Transverse colon (tissue), 4 donors: ENCODE measurements at places on chromosomes 11 and 22. TPM values are rescaled to one million over a fixed set of nuclear protein-coding genes. Genes with fewer than 3 reads are reported as not detected.

CARD10 gene
- 50.3 TPM for total RNA-seq

DNA sequence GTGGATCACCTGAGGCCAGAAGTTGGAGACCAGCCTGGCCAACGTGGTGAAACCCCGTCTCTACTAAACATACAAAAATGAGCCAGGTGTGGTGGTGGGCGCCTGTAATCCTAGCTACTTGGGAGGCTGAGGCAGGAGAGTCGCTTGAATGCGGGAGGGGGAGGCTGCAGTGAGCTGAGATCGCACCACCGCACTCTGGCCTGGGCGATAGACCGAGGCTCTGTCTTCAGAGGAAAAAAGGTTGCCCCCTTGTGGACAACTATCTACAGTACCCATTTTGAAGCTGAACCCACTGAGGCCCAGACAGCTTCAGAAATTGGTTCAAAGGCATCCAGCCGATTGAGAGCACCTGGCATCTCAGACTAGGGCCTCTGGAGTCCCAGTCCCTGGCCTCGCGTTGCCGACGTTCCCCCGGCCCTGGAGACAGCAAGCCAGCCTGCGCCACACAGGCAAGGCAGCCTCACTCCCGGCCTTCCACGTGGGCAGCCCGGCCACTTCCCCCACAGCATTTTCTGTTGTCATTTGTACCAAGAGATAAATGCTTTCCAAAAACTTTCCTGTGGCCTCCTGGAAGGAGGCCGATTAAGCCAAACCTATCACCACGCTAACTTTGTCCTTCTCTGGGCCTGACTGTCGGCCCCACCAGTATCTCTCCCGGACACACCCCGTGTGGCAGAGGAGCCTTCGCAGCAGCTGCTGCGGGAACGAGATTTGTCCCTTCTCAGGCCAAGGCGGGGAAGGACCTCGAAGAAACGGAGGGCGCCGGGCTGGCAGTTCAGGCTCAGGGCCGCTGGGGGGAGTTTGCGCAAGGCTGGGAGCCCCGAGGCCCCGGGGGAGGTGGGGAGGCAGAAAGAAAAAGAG, 82.8 kb downstream of the FLI1 start:
- DNase-seq = no peak

DNA sequence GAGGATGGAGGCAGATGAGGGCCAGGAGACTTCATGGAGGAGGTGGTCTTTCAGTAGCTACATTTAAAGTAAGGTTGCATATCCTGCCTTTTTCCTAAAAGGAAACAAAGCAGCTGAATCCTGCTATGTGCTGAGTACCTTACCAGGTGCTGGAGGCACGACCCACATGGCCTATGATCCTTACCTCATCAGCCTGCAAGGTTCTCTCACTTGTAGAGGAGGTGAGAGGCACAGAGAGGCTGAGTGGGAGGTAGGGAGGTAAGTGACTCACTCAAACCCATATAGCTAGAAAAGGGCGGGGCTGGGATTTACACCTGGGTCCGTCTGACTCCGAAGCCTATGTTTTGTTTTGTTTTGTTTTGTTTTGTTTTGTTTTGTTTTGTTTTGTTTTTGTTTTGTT, 75.8 kb downstream of the BUD13 start:
- DNase-seq = no peak

GRCh38 chr22:50698546-50698945, 25.9 kb downstream of the SHANK3 start:
- no peak for DNase-seq

- no peak for DNase-seq
Observed at GRCh38 chr11:95100856-95101507, 11.3 kb downstream of the ENDOD1 start.

DNA sequence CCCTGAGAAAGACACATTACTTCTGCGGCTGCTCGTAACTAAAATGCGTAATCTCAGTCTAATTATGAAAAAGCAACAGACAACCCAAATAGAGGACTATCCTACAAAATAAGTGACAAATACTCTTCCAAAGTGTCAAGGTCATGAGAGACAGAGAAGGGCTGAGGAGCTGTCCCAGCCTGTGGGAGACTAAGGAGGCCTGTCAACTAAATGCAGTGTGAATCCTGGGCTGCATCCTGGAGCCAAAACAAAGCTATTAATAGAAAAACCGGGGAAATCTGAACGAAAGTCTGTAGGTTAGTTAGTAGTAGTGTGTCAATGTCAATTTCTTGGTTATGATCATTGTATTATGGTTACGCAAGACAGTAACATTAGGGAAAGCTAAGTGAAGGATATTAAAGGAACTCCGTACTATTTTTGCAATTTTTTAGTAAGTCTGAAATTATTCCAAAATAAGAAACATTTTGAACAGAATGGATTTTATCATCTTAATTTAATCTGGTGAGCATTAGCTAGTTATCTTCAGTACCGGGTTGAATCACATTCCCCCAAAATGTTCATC, 39.8 kb upstream of the SLC35C1 start:
- no peak for DNase-seq

TMEM191C gene
- 6.0 TPM for total RNA-seq

- no peak for DNase-seq
Observed at GRCh38 chr22:49550141-49550430, 277.6 kb downstream of the BRD1 start.

- DNase-seq = no peak
Observed at GRCh38 chr11:63504933-63505586, 824 bp upstream of the LGALS12 start.

ANO5 gene
- total RNA-seq = 9.7 TPM

DNA sequence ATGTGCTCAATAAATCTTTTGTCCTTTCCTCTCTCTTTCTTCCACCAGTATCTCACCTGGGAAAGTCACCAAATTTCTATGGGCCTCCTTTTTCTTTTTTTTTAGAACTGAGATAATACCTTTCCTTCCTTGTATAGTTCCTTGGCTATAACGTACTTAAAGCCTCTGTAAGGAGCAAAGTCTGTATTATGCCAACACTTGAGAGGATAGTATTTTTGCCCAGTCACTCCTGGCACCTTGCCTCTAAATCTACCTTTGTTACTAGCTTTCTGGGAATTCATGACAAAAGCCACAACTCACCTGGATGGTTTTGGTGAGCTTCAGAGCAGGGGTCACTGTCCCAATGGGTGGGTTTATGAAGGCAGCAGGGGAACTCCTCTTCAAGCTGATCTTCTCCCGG, 12.2 kb downstream of the POLDIP3 start:
- DNase-seq = peak; percentile 36

DNA sequence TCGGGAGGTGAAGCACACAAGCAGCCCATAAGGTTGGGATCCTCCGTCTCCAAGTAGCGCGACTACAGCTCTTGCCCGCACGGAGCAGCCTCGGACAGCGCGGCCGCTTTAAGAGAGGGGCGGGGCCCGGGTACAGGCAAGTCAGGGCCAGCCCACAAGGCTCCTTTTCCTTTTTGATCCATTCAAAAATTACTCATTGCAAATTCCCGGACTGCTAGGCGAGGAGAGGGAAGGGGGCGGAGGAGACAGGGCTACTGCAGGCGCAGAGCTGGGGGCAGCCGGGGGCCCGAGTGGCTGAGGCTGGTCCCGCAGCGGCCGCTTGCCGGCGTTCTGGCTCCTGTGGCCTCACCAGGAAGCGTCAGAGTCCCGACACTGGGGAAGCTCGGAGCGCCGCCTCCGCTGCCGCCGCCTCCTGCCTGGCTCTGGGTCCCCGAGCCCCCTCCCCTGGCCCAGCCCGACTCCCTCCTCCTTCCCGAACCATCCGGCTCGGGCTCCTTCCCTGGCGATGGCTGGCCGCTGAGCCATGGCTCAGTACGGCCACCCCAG, at the start of gene UBASH3B:
UBASH3B (plus strand) TSS at position 196 of the 546 bp plus-strand sequence; CDS start at position 524, 328 bp downstream.
- peak; percentile 81 for DNase-seq

DNA sequence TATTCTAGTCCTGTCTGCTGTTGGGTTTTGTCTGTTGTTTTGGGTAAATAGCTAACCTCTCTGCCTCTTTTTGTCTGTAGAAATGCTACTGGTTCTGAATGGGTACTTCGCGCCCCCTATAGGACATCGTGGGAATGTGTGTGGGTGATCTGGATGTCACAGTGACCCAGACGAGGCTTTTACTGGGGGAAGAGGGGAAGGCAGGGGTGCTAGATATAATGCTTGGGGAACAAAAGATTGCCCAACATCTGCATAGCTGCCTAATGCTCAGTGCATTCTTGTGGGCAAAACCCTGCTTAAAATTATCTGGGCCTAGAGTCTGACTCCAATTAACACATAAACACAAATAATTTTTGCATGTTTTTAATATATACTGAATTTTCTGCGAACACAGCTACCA, 57.7 kb downstream of the BMAL1 start:
- peak; percentile 68 for DNase-seq

DNA sequence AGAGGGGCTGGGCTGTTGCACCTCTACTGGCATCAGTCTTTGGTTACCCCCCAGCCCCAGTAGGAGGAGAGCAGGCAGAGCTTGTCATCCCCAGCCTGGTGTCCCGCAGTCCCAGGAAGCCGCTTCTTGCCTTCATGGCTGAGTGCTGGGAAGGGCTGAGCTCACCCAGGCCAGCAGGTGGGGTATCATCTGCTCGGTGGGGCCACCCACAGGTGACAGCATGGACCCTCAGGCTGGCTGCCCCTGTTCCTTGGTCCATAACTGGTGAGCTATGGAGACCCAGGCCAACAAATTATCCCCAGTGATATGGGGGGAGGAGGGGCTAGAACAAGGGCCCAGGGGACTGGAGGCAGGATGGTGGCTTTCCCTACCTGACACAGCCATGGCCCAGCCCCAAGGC, 6.5 kb upstream of the RHOD start:
- no peak for DNase-seq

DNA sequence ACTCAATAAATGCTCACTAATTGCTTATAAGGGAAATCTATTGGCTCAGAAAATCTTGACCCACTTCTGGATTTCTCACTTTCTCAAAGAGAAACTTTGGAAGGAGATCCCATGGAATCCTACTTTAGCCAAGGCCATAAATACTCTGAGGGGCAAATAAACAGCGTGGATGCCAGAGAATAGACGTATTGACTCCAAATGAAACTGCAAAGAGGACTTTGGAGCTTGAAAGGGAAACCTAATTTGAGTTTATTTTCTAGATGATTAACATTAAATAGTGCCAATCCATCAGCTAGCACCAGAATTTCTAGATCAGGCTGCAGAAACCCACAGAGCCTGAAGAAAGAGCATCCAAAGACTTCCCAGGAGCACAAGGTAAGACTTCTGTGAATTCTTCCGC, at the start of gene MS4A18:
MS4A18 (plus strand) TSS at position 301 of the 400 bp plus-strand sequence.
- no peak for DNase-seq
